Right cardiac atrium (tissue), 5 donors: ENCODE measurements at places on chromosomes 6 and 20. TPM values are rescaled to one million over a fixed set of nuclear protein-coding genes. Genes with fewer than 3 reads are reported as not detected.

The GRM1 gene
- 0.09 TPM for total RNA-seq

The SHLD1 gene
- total RNA-seq = 11.2 TPM

The SCUBE3 gene
- total RNA-seq = 0.86 TPM

The WFDC10B gene
- not detected for total RNA-seq

The CALHM4 gene
- not detected for total RNA-seq

The PTGIS gene
- 53.6 TPM for total RNA-seq

The FAM209B gene
- total RNA-seq = 0.59 TPM

The FRS3 gene
- 4.5 TPM for total RNA-seq

The CAPN11 gene
- not detected for total RNA-seq
